ENCODE measurements at places on chromosomes 1 and 21. TPM values are rescaled to one million over a fixed set of nuclear protein-coding genes. Genes with fewer than 3 reads are reported as not detected.

SERPINC1 gene
- total RNA-seq: 0.07 TPM

VTCN1 gene
- 0.08 TPM for total RNA-seq

SLC1A7 gene
- total RNA-seq: not detected

VASH2 gene
- 3.0 TPM for total RNA-seq

FTCD gene
- total RNA-seq: not detected

THEMIS2 gene
- total RNA-seq: 0.53 TPM

CNR2 gene
- total RNA-seq: 0.01 TPM

CD244 gene
- total RNA-seq: not detected

FLG gene
- total RNA-seq: not detected

FMO1 gene
- not detected for total RNA-seq

GNPAT gene
- 42.2 TPM for total RNA-seq

SPATA46 gene
- total RNA-seq: not detected

PRELP gene
- not detected for total RNA-seq

ACBD6 gene
- total RNA-seq: 56.8 TPM

ALX3 gene
- not detected for total RNA-seq

LRRIQ3 gene
- total RNA-seq: 0.87 TPM

SLC50A1 gene
- total RNA-seq: 34.2 TPM

EDN2 gene
- total RNA-seq: 46.3 TPM

S100A16 gene
- total RNA-seq: 543 TPM

Measured in A549 treated with AZD2906 at 1 μM for 4 hours (cell line).